ENCODE measurements at places on chromosomes 4 and X. TPM values are rescaled to one million over a fixed set of nuclear protein-coding genes. Genes with fewer than 3 reads are reported as not detected.

- DNase-seq: no peak
Measured at GRCh38 chr4:24578364-24578763, 6.0 kb downstream of the DHX15 start.

DNA sequence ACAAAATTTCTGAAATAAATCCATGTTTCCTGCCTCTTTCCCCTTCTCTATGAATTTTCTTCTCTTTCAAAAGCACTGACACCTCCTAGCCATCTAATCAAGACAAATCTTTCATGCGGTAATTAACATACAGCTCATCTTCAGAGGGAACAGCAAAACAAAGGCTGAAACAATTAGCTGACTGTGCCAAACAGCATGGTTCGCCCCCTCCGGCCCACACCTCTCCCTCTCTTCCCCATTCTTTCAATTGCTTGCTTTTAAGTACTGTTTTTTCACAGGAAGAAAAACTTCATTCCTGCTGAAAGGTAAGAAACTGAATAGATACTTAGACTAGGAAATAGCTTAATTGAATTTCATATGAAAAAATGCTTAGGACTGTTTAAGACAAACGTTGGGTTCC lies 291.1 kb upstream of the NOCT start:
- no peak for DNase-seq

DNA sequence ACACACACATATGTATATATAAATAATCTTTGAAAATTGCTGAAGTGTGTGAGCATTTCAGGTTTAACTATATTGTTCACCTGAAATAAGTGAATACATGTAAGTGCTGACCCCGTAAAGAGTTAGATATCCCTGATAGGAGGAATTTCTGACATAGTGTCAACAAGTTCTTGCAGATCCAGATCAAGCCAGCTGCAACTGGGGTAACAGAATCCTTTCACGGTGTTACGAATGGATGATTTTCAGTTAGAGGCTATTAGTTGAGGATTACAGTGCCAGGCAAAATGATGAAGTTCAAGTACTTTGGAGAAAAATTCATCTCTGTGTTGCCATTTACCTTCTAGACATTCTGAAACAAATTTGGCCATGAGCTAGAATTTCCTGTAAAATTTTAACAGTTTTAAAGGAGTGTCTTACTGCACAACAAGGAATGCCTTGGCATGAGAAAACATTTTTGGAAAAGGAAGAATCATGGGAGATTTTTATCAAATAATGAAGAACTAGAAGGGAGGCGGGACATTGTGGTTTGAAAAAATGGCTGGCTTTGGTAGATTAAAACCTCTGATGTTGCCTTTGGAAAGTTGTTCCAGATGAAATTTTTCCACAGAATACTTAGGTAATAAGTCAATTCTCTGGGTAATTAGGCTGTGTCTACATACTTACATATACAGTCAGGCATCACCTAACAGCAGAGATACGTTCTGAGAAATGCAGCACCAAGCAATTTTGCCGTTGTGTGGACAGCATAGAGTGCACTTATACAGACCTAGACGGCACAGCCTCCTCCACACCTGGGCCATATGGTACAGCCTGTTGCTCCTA lies 84.4 kb upstream of the FAT1 start:
- DNase-seq: no peak

- DNase-seq: no peak
Measured at GRCh38 chrX:88378406-88378805, 368.6 kb upstream of the CPXCR1 start.

- DNase-seq: no peak
Measured at GRCh38 chr4:752196-752861, 46.7 kb downstream of the PCGF3 start.

GRCh38 chrX:97882306-97882705 lies 998.6 kb downstream of the RPA4 start:
- DNase-seq: no peak

- no peak for DNase-seq
Measured at GRCh38 chr4:75745161-75745560, 20.8 kb downstream of the USO1 start.

- DNase-seq: no peak
Measured at GRCh38 chr4:138576684-138577083, 334.5 kb upstream of the SLC7A11 start.

GRCh38 chr4:113404841-113405240 lies 355.4 kb downstream of the ANK2 start:
- no peak for DNase-seq

Gene NXF2B
- not detected for total RNA-seq

Gene ASMT
- total RNA-seq: not detected
